ENCODE measurements at places on chromosomes 5 and 9.

DNA sequence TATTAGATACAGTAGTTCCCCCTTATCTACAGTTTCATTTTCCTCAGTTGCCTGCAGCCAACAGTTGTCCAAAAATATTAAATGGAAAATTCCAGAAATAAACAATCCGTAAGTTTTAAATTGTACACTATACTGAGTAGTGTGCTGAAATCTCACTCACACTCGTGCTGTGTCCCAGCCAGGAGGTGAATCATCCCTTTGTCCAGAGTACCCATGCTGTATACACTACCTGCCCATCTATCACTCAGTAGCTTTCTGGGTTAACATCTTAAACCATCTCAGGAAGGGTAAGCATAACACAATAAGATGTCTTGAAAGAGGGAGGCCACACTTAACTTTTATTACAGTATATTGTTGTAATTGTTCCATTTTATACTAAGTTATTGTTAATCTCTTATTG is 31.7 kb upstream of the DNAH5 start:
- no peak for DNase-seq

DNA sequence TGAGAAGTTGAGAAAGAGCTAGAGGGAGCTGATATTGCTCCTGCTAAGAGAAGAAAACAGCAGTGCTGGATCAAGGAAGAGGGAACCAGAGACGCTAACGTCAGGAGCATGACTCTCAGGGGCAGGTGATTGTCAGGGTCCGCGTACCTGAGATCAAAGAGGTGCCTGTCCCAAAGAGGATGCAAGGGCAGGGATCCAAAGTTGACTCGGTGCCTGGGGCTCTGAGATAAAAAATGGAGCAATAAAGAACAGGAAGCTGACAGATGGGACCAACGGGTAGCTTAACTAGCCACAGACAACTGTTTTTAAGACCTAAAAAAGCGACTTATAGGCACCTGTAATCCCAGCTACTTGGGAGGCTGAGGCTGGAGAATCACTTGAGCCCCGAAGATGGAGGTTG is 517.8 kb downstream of the IRX1 start:
- no peak for DNase-seq

DNA sequence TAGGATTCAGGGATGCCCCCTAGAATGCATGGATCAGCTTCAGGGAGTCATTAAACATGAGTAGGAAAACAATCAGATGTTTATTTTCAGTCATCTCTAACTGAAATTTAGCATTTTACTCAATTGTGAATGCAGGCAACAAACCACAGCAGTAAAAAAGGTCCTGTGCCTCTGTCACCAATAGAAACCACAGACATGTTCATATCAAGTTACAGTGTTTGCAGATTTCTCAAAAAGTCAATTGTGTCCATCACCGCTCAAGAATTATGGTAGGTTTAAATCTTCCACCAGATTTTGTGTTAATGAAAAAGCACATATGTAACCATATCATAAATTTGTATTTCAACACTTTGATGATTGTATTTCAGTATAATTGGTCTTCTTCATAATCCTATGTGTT is 68.4 kb upstream of the SLC1A1 start:
- no peak for DNase-seq

- no peak for DNase-seq
Measured at GRCh38 chr9:96868709-96869108, 14.4 kb upstream of the ZNF782 start.

GRCh38 chr5:11700391-11700790 is 203.9 kb downstream of the CTNND2 start:
- no peak for DNase-seq

DNA sequence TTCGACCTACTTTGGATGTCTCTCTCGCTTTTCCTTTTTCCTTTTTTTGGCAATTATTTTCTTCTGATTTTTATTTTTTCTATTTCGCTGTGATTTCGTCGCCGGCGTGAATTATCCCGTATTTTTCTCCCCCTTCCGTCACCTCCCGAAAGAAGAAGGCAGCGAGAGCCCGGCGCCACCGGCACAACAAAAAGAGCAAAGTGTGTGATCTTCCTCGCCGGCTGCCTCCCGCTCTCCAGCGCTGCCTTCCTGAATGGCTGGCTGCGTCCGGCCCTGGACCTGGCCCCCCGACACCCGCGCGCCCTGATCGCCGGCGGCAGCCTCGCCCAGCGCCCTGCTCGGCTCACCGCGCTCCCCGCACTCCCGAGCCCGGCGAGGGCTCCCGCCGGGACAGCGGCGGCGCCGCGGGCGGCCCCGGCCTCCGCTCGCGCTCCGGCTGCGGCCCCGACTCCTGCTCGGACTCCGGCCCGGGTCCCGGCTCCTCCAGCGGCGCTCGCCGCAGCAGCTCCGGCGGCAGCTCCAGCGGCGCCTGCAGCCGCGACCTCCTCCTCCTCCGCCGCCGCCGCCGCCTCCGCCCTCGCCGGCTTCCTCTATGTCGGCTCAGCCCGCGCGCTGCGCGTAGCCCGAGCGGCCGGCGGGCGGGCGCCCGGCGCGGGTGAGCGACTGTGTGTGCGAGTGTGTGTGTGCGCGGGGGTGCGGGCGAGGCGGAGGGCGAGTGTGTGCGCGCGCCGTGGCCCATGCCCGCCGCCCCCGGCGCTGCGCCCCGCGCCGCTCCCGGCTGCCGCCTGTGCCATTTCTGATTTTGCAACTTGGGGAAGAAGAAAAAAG is 960 bp downstream of the NR2F1 start:
- peak; percentile 67 for DNase-seq

GRCh38 chr5:78286290-78286689 is 8.2 kb downstream of the AP3B1 start:
- DNase-seq: no peak

- DNase-seq: no peak
Measured at GRCh38 chr5:80568251-80568650, 1.8 kb downstream of the ANKRD34B start.

DNA sequence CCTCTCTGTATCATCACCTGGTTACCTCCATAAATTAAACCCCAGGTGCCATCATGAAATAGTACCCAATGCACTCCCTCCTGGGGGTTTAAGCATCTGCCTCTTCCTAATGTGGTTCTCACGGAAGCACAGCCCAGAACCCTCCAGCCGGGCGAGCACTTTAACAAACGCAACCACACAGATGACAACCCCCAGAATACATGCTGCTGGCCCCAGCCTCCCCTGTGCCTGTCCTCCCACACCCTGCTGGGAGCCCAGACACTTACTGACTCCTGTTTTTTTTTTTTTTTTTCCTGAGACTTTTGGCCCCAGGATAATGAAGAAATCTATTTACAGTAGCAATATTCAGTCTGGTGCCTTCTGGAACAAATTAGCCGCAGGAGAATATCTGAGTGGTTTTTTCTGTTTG is 50.0 kb upstream of the COL5A1 start:
- peak; percentile 92 for DNase-seq

- DNase-seq: peak; percentile 89
Measured at GRCh38 chr9:13705918-13706317, 426.4 kb upstream of the MPDZ start.

DNA sequence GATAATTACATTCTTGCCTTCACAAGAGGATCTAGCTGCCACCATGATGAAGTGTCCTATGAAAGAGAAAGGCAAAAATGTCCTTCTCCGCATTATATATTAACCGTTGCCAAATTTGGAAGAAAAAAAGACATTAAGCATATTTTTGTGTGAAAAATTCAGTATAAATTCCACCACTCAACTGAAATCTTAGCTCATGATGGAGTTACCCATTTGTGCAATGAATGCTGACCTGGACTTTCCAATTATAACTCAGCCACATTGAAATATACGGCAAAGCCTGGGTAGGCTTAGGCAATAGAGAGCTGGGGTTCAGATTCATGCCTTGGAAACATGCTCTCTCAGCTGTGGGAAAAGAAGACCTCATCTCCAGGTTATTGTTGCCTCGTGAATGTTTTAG is 71.3 kb upstream of the VCAN start:
- DNase-seq: no peak

DNA sequence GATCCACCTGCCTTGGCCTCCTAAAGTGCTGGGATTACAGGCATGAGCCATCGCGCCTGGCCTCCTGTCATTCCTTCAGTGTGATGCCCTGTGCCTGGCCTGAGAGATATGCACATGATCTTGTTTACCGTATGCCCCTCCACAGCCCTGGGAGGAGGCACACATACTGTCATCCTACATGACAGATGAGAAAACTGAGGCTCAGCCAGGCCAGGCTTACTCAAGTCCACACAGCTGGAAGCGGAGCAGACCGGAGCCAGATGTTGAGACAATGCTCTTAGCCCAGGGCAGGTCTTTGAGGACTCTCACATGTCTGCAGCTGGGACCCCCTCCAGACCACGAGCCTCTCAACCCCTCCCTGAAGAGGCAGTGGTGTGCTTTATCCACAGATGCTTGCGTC is 38.7 kb upstream of the SH3PXD2B start:
- no peak for DNase-seq

- DNase-seq: no peak
Measured at GRCh38 chr9:109518621-109519335, 20.7 kb upstream of the PTPN3 start.
